ENCODE measurements at places on chromosomes 12 and 14.

DNA sequence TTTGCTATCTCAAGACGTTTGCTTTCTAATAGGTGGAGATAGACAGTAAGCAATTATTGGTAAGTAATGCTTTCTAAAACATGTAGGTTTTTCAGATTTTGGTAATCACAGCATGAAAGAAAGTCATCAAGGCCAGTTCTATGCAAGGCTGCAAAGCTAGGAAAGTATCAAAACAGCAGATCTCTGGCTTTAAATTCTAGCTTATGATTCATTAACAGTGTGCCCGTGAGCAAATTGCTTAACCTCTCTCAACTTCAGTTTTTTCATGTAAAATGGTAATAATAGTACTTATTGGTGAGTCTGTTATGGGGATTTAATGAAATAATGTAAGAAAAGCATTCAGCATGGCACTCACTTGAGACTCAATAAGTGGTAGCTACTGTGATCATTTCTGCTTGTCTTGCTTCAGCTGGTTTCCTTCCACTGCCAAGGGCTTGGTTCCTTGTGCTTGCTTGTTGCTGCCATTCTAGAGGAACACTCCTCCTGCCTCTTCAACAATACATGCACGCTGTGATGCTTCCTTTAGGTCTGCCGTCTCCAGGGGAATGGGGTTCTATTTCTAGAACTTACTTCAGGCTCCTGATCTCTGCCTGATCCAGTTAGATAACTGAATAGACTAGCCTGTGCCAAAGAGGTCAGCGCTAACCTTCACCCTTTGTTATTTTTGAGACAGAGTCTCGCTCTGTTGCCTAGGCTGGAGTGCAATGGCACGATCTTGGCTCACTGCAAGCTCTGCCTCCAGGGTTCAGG, 88.4 kb downstream of the CAND1 start:
- DNase-seq, result no peak

- DNase-seq, result peak; percentile 80
Observed at GRCh38 chr12:12439636-12440035, 82.8 kb downstream of the BORCS5 start.

DNA sequence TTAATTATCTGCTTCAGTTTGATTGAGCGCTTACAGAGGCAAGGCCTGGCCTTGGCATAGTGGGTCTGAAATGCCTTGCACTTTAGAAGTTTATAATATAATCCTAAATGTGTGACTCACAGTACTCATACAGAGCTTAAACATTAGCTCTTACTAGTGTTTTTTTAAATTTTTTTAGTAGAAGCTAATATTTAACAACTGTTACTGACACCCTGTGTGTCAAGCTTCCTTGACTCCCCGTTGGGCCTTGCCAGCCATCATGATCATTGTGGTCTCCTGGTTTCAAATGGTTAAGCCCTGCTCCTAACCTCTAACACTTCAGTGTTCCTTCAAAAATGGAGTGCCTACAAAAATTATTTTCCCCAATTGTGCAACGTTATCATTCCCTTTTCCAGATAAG, 126.9 kb downstream of the GALC start:
- no peak for DNase-seq

- DNase-seq, result no peak
Observed at GRCh38 chr14:104215706-104216334, 77.4 kb downstream of the KIF26A start.

- no peak for DNase-seq
Observed at GRCh38 chr14:29911810-29912209, 15.8 kb downstream of the PRKD1 start.

GRCh38 chr12:12682284-12682683, 13.7 kb downstream of the GPR19 start:
- no peak for DNase-seq

GRCh38 chr12:2460051-2460670, 334.6 kb upstream of the FKBP4 start:
- DNase-seq, result no peak

GRCh38 chr12:128088926-128089325, 178.0 kb upstream of the TMEM132C start:
- DNase-seq, result no peak

GRCh38 chr12:2693980-2694610, 100.7 kb upstream of the FKBP4 start:
- DNase-seq, result no peak

DNA sequence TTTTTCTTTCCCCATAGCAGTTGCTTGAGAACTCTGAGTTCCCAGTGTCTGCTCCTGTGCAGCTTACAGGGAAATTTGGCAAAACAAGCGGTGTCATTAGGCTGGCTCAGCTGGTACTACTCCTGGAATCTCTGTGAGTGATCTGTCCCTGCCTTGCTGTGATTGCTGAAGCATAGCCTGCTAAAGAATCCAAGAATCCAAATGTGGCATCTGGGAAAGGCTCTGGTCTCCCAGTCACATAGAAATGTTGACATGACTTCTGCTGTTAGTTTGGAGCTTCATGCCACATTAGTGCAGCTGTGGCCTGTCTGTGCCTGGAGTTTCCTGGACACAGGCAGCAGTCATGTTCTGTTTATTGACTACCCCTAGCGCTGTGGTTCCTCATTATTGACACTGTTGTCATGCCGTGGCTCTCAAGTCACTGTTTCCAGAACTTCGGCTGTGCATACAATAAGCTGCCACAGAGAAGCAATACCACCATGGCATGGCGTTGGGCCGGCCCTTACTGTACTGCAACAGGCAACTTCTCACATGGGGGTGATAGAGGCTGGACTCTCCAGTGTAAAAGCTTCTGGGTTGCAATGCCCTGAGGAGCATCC, 166.8 kb downstream of the MYRFL start:
- DNase-seq, result no peak

- no peak for DNase-seq
Observed at GRCh38 chr12:106288101-106288493, 14.4 kb upstream of the TCP11L2 start.

DNA sequence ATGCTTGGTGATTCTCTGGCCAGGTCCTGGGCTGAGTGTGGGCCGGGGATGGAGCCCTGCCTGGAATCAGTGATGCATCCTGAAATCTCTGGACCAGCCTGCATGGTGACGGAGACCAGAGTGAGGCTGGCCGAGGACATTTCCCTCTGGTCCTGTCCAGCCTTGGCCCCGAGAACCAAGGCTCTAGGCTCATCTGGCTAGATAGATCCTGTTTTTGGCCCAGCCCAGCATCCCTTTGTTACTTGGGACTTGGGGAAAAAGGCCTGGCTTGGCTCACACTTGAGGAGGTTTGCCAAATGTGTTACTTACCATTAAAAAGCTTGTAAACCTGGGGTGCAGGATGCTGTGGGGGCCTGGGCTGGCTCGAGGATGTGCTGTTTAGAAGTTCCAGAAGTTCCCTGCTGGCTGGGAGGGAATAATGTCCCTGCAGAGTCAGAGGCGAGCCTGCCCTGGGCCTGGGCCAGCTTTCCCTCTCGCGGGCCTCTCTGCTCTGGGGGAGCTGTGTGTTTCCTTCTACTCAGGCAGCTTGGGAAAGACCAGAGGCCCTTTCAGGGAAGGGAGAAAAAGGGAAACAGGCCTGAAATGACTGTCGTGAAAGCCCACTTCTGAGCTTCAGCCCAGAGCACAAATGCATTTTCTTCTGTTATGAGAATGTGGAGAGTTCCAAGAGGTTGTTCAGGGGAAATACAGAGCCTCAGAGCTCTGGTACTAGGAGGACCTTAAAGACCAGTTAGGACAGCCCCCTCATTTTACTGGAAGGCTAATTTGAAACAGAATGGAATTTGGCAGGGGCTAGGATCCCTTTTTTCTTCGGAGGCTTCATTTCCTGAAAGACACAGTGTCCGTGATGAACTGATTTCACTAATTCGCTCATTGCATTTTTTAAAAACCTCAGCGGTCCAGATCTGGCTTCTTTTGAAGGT, 47.2 kb upstream of the CTDSP2 start:
- DNase-seq, result no peak

- no peak for DNase-seq
Observed at GRCh38 chr12:52037248-52037861, 13.9 kb upstream of the NR4A1 start.

- no peak for DNase-seq
Observed at GRCh38 chr14:56585461-56586084, 6.0 kb downstream of the TMEM260 start.

- no peak for DNase-seq
Observed at GRCh38 chr12:104063712-104064030, 660 bp upstream of the HCFC2 start.

- DNase-seq, result peak; percentile 86
Observed at GRCh38 chr14:23153851-23154796, 29.3 kb downstream of the SLC7A8 start.

GRCh38 chr14:104293851-104294627, 155.7 kb downstream of the KIF26A start:
- DNase-seq, result peak; percentile 57

DNA sequence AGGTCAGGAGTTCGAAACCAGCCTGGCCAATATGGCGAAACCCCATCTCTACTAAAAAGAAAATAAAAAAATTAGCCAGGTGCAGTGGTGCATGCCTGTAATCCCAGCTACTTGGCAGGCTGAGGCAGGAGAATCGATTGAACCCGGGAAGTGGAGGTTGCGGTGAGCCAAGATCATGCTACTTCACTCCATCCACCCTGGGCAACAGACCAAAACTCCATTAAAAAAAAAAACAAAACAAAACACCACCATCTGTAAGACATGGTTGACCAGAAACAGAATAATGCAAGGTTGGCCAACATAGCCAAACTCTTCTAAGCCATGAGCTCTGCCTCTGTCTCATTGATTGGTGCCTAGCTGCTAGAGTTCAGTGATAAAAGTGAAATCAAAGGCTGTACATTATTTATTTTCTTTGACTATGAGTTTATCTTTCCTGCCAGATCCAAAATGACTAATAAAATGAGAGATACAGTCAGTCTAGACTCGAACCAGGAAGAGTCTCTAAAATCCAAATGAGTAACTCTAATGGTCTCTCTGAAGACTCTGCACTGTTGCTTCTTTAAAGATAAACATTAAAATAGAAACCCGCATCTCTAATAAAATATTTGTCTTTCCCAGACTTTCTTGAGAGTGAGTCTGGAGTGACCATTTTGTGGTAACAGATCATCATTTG, 404.7 kb downstream of the DAD1 start:
- no peak for DNase-seq

DNA sequence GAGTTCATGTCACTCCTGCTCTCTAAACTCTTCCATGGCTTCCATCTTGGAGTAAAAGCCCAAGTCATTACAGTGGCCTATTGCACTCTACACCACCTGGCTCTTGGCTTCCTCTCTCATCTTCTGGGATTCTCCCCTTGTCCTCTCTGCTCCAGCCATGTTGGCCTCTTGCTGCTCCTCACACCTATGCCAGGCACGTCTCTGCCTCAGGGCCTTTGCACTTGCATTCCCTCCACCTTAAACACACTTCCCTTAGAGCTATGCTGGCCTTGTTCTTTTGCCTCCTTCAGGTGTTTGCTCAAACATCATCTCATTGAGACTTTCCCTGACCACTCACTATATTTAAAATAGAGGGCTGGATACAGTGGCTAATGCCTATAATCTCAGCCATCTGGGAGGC, 23.3 kb upstream of the RPH3A start:
- DNase-seq, result no peak

DNA sequence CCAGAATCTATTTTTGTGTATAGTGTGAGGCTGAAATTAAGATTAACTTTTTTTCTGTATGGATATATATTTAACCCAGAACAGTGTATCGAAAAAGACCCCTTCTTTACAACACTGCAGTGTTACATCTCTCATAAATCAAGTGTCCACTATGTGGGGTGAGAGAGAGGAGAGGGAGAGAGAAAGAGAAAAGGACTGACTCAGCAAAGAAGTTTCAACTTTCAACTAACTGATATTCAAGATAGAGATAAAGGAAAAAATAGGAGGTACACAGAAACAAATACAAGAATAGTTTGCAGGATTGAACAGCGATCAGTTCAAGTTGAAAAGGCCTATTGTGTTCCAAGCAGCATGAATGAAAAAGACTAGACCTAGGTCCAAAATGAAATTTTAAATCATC, 126.7 kb upstream of the NEDD1 start:
- no peak for DNase-seq

DNA sequence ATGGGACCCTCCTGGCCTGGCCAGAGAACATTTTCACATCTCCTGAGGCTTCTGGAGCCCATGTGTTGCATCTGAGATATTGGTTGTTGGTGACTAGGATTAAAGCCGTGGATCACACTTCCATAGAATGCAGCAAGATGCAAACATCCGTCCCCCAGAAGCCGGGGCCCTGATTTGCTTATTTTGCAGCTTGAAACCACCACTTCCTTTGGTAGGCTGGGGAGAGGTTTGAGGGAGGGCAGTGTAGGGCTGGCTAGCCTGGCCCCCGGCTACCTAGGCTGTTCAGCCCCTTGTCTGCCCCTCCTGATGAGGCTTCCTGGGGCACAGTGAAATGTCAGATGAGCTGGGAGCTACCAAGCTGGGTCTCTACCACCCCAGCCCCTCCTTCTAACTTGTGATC, 209.7 kb upstream of the PWP1 start:
- no peak for DNase-seq

DNA sequence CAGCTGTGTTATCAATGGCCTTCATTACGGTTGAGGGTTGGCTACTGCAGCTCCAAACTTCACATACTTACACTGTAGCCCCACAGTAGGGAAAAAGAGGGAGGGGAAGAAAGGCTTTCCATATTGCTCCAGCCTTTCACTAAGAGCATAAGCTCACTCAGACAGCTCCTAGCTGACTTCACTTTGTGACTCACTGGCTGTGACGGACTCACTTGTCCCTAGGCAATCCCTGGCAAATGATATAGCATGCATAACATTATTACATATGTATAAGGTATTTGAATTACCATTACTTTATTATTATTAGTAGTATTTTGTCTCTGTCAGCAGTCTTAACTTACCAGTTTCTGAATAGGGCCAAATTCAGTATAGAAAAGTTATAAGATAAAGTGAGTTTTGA, 350.7 kb downstream of the RMST start:
- DNase-seq, result no peak

GRCh38 chr12:54442961-54443360, 23.9 kb upstream of the ITGA5 start:
- DNase-seq, result no peak

DNA sequence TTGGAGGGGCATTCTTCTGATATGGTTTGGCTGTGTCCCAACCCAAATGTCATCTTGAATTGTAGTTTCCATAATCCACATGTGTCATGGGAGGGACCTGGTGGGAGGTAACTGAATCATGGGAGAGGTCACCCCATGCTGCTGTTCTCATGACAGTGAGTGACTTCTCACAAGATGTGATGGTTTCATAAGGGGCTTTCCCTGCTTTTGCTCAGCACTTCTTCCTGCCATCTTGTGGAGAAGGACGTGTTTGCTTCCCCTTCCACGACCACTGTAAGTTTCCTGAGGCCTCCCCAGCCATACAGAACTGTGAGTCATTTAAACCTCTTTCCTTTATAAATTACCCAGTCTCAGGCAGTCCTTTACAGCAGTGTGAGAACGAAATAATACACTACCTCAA, 382.4 kb downstream of the VRK1 start:
- DNase-seq, result no peak

GRCh38 chr12:9848899-9849298, 20.3 kb downstream of the CLEC2B start:
- no peak for DNase-seq

DNA sequence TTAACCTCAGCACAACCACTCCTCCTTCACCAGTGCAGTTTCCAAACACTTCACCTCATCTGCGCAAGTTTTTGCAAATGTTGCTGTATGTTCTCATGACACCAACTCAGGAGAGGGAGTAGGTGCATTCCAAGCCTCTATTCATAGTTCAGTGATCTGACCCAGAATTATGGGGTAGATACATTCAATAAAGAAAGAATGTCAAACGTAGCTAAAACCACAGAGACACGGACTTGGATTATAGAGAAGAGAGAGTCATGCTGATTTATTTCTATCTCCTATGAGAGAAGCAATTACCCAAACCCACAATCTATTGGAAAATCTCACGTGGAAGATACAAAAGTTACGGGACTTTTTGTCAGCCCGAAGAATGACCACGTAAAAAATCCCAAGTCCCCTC, 1006.0 kb upstream of the TMEM132C start:
- no peak for DNase-seq
